Left renal pelvis (tissue), 4 donors: ENCODE measurements at places on chromosomes 6 and 20. TPM values are rescaled to one million over a fixed set of nuclear protein-coding genes. Genes with fewer than 3 reads are reported as not detected.

DNA sequence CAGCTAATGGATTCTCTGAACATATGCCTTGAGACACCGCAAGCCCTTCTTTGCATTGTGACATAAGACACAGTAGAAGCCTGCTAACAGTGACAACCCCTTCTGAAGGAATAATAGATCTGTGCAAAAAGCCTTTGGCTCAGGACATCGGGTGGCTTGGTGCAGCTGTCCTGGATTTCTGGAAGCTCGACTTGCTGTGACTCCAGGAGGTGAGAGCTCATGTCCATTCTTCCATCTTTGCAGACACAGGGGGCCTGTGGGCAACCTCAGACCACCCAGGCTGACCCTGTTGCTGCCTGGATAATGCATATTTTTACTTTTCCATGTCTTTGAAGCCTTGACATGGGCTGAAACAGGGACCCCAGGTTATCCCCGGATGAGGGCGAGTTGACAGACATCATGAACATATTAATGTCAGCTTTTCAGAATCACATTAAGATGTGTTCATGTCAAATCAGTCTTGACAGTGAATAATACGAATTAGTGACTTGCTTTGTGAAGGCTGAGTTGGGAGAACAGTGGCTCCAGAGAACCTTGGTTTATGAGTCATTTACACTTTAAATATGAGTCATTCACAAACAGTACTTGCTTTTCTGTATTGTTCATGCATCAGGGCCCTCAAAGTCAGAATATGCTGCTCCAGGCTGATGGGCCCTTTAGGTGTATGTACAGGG is 66.8 kb upstream of the IYD start:
- DNase-seq, result no peak

DNA sequence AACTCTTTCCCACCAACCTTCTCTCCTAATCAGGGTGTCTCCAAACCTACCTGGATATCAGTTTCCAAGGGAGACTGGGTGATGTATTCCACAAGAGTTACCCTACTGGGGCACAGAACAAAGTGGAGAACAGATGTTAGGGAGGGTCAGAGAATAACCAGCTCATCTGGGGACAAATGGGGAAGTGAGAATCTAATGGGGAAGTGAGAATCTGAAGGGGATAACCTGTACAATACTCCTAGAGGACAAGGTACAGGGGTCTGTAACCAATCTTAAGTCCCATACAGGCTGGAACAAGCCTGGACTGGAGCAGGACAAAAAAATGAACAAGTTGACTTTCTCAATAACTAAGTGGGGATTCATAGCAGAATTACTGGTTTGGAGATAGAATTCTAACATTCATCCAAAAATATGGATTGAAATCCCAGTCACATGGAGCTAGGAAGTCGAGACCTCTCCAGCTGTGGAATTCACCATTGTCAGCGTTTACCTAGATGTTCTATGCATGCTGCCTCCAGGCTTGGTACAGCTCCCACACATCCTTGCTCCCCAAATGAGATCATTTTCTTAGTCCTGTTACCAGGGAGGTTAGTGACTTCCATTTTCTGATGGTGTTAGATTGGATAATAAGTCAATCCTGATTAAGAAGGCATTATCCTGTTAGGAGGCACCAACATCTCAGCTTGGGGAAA is 214.8 kb upstream of the MOCS1 start:
- no peak for DNase-seq

DNA sequence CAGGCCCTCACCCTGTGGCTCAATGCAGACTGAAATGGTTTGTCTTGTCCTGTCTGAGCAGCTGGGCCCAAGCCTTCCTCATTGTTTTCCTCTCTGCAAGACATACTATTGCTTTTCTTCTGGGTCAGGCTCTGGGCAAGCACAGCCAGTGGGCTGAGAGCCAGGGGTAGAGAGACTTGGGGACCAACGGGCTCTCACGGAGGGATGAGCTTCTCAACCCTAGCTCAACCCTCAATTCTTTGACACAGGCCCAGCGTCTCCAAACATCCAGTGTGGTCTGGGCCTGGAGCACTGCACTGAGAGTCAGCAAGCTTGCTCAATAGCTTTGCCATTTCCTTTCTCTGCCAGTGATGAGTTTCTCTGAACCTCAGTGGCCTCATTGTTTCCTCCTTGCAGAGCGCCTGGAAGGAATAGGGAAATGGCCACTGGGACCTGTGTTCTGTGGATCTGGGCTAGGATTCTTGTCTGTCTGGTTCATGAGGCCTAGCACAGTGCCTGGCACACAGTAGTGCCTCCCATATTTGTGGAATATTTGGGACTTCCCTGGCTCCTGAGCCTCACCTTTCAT is 9.3 kb downstream of the ANGPT4 start:
- no peak for DNase-seq

DNA sequence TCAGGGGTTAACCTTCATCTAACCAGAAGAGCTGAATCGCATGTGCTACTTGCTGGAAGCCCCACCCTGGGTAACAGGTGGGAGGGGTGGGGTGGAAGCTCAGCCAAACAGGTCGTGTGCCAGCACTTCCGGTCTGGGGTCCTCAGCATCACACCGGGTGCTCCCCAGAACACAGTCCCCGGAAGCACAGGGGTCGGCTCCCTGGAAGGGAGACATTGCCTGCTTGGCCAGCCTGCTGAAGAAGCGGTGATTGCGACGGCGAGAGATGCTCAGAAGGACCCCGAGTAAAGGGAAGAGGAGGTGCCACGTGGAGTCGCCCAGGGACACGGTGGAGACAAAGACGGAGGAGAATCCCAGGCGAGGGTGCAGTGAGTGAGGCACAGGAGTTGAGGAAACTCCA is 36.5 kb downstream of the MYT1 start:
- DNase-seq, result no peak

DNA sequence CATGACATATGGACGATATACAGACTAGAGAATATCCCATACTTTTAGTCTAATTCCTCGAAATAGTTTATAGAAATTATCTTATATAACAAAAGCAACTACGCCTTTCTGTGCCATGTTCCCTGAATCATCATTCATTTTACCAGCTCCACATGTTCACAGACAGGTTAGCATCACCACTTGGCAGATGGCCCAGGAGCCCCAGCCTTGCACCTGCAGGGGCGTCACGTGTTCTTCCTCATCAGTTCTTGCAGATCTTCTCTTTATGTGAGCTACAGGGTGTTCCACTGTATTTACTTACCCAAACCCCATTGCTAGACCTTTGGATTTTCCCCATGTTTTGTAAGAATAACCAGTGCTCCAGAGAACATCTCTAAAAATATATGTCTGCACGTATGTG is 12.6 kb upstream of the BNIP5 start:
- no peak for DNase-seq

The LY6G5C gene
- polyA plus RNA-seq, result 1.6 TPM

DNA sequence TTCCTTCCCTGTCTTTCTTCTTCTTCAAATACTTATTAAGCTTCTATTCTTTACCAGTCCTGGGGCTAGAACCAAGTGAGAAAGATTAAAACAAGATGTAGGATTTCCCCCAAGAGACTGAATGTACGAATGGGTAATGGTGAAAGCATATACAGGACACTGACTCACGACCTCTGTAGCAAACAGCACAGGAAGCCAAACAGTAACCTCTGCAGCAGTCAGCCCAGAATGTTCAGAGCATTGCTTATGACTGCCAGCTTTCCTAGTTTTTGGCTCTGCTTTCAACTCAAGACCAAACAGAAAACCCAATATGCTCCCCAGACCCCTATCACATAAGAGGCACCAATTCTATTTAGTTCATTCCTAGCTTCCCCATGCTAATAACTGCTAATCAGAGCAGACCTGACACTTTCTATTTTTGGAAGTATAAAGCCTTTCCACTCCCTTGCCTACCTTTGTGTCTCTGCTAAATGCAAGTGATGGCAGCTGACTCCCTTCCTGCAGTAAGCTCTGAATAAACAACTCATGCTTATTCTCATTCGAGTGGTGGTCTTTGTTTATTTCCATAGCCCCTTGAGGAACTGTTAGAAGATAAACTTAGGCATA is 690.6 kb downstream of the EPM2A start:
- DNase-seq, result no peak

GRCh38 chr6:45966340-45966739 is 49.3 kb downstream of the CLIC5 start:
- no peak for DNase-seq

The PAQR8 gene
- polyA plus RNA-seq, result 25.1 TPM

The SLCO4A1 gene
- 4.1 TPM for polyA plus RNA-seq

GRCh38 chr6:165455488-165455887 is 146.1 kb upstream of the C6orf118 start:
- no peak for DNase-seq

- DNase-seq, result no peak
Observed at GRCh38 chr20:61290721-61291120, 38.7 kb downstream of the CDH4 start.

DNA sequence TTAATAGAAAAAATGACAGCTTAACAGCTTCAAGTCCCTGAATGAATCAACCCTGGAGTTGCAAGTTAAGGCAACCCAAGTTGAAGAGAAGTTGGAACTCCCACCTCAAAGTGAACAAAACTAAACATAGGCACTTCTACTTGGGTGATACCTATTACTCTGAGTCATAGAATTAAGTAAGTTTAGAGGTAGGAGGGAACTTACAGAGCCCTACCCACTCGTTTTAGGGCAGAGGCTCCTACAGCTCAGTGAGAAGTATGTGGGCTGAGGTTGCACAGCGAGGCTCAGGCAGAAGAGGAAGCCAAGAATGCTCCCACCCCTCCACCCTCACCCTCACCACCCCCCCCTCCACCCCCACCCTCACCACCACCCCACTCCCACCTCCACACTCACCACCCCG is 42.2 kb downstream of the NFATC2 start:
- DNase-seq, result no peak

GRCh38 chr6:71486461-71486860 is 197.8 kb downstream of the OGFRL1 start:
- DNase-seq, result no peak

- no peak for DNase-seq
Observed at GRCh38 chr20:13141546-13141945, 79.5 kb upstream of the ISM1 start.

The MATN4 gene
- 0.19 TPM for polyA plus RNA-seq
